Renal cortex interstitium (tissue), 15 donors: ENCODE measurements at places on chromosomes 1 and 21.

- no peak for DNase-seq
Measured at GRCh38 chr1:94999456-95000131, 72.7 kb upstream of the CNN3 start.

GRCh38 chr1:202888221-202888530 lies 773 bp downstream of the RABIF start:
- DNase-seq: no peak

- DNase-seq: no peak
Measured at GRCh38 chr1:244435562-244436205, 16.0 kb downstream of the ADSS2 start.

DNA sequence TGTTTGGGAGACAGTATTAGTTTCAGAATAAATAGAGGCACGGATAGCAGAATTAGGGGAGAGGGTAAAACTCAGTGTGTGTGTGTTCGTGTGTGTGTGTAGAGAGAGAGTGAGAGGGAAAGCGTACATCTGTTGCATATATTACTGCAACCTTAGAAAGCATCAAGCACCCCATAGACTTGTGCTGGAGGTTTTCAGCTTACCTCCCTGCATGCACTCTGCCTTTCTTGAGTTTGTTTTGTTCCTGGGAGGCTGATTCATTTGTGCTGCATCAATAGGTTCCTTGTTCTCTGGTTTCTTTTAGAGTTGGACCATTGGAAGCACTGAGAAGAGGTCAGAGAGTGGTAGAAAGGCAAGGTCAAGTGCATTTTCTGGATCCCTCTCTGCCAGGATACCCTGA lies 104.4 kb upstream of the KCNK1 start:
- DNase-seq: no peak

- peak; percentile 47 for DNase-seq
Measured at GRCh38 chr21:32143241-32143939, 135.5 kb downstream of the MIS18A start.

- no peak for DNase-seq
Measured at GRCh38 chr1:91753878-91754277, 132.1 kb downstream of the TGFBR3 start.

DNA sequence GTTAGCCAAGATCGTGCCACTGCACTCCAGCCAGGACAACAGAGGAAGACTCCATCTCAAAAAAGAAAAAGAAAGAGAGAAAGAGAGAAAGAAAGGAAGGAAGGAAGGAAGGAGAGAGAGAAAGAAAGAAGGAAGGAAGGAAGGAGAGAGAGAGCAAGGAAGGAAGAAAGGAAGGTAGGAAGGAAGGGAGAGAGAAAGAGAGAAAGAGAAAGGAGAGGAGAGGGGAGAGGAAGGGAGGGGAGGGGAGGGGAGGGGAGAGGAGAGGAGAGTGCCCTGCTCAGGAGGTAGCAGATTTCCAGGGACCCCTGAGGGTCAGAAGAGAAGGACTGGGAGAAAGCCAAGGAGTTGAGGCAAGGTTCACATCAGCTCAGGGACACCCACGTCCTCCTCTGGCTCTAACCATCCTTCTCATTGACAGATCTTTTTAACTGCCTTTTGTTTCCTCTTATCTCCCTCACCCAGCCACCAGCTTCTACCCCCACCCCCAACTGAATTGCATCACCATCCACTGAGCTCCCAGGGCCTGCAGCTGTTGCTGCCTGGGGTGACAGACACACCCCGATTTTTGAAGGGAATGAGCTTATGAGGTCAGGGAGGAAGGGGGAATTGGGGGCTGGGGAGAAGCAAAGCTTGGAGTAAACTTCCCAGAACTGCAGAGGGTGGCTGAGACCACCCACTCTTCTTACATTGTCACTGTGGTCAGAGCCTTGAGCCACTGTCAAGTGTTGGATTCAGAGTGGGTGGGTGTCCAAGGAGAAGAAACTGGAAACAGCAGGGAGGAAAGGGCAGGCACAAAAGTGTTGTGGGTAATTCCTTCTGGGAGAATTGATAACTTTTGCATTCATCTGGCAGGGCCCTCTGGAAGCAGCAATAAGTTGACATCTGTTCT lies 91.6 kb downstream of the GLUL start:
- no peak for DNase-seq
